CD4-positive, alpha-beta T cell treated with Interleukin-12 subunit alpha and Interleukin-12 subunit beta, for 1 hour (primary cell): ENCODE measurements at places on chromosomes 4 and X.

DNA sequence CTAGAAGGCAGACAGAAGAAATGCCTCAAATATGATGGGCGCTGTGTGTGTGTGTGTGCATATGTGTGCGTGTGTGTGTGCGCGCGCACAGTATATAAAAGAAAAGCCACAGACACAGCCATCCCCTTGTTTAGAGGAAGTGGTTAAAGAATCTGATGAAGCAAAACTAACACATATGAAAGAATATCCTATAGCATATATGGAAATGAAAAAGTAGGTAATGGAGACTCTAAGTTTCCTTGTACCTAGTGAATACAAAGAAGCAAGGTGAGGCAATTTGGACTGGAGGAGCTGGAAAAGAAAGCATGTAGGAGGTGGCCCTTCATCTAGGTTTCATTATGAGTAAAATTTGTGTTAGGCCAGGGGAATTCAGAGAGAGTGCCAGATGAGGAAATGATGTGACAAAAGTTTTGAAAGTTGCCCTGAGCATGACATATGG is 58.6 kb upstream of the MCF2 start:
- DNase-seq: peak; percentile 49

DNA sequence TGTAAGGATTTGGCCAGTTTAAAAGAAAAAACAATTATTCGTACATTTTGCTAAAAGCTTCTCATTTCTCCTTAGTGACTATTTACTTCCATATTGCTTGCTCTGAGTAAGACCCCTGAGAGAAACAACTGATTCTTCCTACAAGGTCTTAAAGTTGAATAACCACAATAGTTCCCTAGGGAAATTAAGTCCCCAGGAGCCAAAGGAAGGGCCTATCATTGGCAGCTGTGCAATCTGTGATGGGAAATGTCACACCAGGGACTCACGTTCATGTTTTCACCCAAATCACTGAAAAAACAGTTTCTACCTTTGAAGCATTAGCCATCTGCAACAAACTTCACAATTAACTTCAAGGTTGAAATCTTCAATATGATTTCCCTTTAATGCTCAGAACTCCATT is 66.7 kb downstream of the JADE1 start:
- DNase-seq: no peak

- no peak for DNase-seq
Measured at GRCh38 chrX:13597874-13598273, 28.5 kb downstream of the EGFL6 start.

DNA sequence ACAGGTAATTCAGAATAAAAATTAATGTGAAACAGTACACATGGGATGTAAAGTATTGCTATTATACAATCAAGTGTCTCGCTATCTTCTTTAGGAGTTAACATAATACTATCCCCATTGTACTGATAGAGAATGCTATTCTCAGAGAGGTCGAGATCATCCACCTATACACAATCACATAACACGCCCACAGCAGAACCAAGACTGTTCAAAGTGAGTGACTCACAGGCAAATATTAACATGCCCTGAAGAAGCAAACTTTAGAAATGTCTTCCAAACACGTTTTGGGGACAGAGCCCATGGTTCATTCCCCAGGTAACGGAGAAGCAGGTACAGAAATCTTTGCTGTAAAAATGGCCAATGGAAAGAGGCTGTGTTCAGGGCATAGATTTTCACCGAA is 50.1 kb upstream of the PHKA2 start:
- DNase-seq: no peak

GRCh38 chrX:25674776-25675175 is 463.4 kb upstream of the MAGEB18 start:
- no peak for DNase-seq

DNA sequence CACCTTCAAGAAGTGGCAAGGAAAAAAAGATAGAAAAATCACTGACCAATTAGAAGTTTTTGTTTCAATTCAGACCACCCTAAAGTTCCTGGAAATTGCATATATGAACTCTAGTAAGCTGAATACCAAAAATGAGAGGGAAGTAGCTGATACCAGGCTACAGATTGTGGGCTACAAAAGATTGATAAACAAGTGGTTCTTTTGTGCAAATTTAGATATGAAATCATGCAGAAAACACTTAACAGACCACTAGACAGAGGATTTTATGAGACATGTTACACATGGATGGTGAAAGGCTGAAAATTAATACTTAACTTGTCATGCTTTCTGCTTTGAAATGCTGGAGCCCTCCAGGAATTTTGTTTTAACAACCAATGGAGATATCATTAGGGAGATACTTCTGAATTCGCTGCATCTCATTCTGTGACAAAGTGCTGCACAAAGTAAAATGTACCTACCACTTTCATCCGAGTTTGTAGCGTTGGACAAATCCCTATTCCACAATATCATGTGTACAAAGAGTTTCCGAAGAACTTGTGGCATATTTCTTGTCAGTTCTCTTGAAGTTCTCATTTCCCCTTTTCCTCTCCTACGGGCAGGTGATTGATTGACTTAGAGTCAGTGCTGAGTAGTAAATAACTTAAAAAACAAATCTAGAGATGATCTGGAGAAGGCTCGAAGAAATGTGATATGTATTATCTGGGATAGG is 235.0 kb downstream of the PALLD start:
- no peak for DNase-seq

DNA sequence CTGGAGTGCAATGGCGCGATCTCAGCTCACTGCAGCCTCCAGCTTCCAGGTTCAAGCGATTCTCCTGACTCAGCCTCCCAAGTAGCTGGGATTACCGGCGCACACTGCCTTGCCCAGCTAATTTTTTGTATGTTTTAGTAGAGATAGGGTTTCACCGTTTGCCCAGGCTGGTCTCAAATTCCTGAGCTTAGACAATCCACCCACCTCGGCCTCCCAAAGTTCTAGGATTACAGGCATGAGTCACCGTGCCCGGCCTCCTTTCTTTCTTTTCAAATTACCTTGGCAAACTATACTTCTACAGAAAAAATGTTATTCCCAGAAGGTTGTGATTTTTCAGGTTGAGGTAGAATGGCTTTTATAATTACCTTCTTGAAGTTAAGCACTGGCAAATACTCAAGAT is 321.9 kb upstream of the PRPS2 start:
- no peak for DNase-seq

GRCh38 chr4:110268790-110269189 is 70.4 kb upstream of the ELOVL6 start:
- DNase-seq: no peak

DNA sequence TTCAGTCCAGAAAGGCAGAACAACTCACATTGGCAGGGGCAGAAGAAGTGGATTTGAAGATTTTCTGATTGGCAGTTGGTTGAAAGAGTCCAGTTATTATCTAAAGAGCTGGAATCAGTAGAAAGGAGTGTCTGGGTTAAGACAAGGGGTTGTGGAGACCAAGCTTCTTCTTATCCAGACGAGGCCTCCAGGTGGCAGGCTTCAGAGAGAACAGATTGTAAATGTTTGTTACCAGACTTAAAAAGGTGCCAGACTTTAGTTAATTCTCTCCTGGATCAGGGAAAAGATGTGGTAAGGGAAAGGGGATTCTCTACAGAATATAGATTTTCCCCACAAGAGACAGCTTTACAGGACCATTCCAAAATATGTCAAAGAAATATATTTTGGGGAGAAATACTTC is 36.7 kb upstream of the TLR3 start:
- DNase-seq: no peak

- no peak for DNase-seq
Measured at GRCh38 chr4:173153445-173153844, 15.2 kb upstream of the GALNT7 start.

- no peak for DNase-seq
Measured at GRCh38 chrX:29798469-29798868, 416.9 kb upstream of the MAGEB2 start.

DNA sequence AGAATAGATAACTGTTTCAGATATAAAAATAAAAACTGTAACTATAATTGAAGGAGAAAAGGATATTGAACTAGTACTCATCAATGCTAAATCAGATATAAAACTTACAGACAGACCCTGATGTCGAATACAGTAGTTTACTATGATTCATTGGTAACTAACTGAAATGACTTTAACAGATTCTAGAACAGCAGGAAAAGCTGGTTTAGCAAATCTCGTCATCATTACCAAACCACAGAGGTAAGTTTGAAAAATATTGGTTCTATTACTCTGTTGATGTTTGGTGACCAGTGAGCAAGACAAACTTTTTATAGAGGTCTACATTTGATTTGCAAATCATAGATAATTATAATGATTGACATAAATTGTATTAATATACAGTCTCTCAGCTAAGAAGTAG is 551.4 kb upstream of the ADGRL3 start:
- DNase-seq: no peak

GRCh38 chr4:176838601-176839433 is 46.1 kb upstream of the VEGFC start:
- no peak for DNase-seq

GRCh38 chr4:182764642-182765041 is 152.5 kb downstream of the DCTD start:
- DNase-seq: no peak

- DNase-seq: no peak
Measured at GRCh38 chr4:109912706-109913595, at the start of gene EGF. EGF (plus strand) TSS chr4:109912883; CDS start chr4:109913336, 453 bp downstream.

DNA sequence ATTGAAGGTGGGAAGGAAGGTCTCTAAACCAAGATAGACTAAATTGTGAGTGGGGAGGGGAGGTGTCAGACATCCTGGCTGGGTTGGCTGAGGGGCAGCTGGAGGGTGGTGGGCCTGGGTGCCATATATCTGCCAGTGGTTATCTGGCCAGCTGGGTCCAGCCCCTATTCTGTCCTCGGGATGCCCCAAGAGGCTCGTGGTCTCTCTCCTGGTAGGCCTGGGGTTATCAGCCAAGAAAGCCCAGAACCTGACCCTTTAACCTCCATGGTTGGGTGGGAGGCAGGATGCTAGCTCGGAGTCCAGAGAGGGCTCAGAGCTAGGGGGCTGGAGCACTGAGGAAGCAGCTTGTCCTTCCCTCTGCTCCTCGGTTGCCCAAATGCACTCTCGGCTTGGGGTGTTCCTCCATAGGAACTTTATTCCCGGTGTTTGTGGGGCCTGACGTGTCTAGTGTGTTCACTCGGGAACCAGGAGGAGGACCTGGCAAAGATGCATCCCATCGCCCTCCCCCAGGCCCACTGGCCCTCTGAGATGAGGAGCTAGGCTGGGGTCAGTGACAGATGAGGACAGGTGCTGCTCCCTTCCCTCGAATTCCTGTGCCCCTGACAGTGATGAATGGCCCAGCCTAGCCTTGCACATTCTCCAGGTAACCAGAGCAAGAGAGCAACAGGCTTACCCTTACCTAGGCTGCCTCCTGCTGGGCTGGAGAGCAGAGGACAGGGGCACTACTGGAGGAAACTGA is 5.2 kb upstream of the EFNB1 start:
- DNase-seq: no peak

- no peak for DNase-seq
Measured at GRCh38 chr4:112664611-112665010, 27.7 kb downstream of the LARP7 start.

DNA sequence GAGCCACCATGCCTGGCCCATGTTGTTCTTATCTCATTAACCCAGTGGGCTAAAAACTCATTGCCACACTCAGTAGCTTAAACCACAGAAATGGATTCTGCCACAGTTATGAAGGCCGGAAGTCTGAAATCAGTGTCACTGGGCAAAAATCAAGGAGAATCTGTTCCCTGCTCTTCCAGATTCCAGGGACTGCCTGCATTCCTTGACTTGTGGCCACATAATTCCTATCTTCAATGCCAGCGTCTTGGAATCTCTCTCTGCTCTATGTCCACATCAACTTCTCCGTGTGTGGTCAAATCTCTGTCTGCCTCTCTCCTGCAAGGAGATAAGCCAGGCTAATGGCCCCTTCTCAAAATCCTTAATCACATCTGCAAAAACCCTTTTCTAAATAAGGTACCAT is 4.1 kb upstream of the WFS1 start:
- no peak for DNase-seq

DNA sequence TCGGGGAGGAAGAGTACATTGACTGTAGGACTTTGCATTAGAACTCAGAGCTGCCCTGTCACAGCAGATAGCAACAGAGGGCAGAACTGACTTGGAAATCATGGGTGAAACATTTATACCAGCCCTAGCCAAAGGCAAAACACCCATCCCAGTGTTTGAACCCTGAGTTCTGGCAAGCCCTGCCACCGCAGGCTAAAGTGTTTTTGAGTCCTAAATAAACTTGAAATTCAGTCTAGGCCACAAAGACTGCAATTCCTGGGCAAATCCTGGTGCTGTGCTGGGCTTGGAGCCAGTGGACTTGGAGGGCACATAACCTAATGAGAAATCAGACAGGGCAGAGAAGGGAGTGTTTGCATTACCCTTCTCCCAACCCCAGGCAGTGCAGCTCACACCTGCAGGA is 1015.7 kb downstream of the FSTL5 start:
- DNase-seq: no peak

DNA sequence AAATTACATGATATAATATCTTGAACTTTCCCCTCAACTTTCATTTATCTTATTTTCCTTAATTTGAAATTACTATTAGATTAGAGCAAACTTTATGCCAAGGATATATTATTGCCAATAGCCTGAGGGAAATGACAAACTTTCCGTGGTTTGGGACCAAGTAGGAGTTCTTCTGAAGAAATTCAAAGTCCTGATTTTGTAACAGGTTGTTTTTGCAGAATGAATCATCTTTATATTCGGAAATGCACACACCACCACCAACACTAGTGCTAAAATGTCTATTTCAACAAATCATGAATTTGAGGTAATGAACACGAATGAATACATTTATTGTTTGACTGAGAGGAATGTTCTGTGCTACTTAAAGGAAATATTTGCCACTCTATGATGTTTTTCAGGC is 226.7 kb downstream of the GRIA2 start:
- DNase-seq: no peak

- no peak for DNase-seq
Measured at GRCh38 chr4:7433376-7434140, 1.2 kb downstream of the PSAPL1 start.

GRCh38 chr4:5391492-5391891 is 316.9 kb downstream of the EVC2 start:
- no peak for DNase-seq

- DNase-seq: no peak
Measured at GRCh38 chr4:7384929-7385890, 49.5 kb downstream of the PSAPL1 start.

DNA sequence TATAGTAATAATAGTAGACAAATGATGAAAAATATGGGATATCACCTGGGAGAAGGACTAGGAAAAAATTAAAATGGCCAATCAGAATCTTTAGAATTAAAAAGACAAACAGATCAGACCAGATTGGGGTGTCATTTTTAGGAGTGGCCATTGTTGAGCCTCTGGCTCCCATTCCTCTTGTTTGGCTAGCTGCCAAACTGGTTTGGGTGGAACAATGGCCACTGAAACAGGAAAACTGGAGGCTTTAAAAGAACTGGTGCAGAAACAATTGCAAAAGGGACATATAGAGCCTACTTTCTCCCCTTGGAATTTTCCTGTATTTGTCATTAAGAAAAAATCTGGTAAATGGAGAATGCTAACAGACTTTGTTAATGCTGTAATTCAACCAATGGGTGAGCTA is 294.8 kb upstream of the DKK2 start:
- DNase-seq: no peak
